ENCODE measurements at places on chromosomes 16 and 17.

DNA sequence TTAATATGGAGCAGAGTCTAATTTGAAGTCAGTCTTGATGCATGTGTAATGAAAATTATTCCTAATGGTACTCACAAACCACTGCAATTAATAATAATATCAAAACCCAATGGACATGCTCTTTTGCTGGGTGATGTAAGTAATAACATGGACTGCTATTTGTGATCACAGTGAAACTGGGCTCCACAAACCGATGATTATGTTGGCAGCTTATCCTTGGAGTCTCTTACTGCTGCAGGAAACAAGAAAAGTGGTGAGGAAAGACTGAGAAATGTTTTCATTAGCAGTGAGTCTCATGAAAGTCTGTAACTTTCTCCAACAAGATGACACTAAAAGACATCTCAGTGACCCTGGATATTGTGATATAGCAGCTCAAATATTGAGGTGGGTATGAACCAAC, 45.2 kb downstream of the TMEM100 start:
- DNase-seq = no peak

DNA sequence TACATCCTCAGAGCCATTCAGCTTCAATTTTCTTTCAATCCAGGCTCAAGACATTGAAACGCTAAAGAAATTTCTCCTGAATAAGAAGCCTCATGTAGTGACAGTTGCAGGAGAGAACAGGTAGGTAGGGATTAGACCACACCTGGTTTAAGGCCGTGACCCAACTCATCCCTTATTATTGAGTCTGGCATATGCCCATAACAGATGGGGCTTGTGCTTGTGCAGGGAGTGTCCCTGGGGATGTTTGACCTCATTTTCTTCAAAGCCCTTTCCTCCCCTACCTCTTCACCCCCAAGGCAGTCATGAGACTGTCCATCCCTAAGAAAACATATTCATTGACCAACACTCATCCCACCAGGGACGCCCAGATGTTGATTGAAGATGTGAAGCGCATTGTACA, 24.3 kb downstream of the SUPT6H start:
- DNase-seq = no peak

GRCh38 chr16:66888647-66889615, 8.6 kb downstream of the PDP2 start:
- DNase-seq = no peak

DNA sequence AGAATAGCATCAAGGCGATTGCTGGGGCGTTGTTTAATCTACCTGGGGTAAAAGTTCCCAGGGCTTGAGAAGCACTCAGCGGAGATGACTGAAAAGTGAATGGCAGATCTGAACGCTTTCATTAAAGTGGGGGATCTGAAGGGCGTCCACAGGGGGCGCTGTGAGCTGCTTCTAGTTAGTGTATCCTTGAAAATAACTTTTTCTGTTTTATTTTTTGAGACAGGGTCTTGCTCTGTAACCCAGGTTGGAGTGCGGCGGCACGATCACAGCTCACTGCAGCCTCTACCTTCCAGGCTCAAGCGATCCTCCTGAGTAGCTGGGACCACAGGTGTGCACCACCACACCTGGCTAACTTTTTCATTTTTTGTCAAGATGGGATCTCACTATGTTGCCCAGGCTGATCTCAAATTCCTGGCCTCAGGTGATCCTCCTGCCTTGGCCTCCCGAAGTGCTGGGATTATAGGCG, 360.4 kb downstream of the SEC14L1 start:
- no peak for DNase-seq

DNA sequence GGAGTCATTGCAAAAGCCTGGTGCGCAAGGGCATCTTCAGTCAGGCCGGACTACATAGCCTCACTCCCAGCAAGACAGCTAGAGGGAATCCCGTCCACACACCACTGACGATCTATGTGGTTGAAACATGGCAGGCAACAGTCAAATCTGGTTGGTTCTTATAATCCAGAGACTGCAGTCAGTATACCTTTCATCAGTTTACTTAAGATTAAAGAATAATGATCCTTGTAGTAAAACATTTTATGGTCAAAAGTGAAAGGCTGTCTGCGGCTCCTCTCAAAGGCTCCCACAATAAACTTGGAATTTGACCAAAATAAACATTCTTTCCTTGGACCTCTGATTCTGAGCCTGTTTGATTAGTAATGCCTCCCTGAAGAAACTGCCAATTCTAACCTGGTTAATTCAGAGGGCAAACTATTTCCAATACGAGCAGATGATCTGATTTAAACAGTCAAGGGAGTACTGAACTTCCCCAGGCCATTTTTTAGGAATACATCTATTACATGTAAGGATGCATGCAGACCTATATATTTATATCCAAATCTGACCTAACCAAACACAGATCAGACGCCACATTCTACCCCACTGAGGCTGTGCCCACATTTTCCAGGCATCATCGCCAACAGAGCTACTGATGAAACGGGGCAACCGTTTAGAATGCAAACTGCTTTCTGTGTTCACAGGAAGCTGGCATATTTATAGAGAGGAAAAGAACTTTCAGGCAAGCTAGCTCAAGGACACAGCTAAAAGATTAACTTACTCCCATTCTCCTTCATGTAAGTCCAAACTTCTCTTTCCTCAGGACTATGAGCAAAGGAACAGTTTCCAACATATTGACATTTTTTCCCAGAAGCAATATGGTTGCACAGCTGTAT, 15.3 kb upstream of the TXNDC11 start:
- no peak for DNase-seq

DNA sequence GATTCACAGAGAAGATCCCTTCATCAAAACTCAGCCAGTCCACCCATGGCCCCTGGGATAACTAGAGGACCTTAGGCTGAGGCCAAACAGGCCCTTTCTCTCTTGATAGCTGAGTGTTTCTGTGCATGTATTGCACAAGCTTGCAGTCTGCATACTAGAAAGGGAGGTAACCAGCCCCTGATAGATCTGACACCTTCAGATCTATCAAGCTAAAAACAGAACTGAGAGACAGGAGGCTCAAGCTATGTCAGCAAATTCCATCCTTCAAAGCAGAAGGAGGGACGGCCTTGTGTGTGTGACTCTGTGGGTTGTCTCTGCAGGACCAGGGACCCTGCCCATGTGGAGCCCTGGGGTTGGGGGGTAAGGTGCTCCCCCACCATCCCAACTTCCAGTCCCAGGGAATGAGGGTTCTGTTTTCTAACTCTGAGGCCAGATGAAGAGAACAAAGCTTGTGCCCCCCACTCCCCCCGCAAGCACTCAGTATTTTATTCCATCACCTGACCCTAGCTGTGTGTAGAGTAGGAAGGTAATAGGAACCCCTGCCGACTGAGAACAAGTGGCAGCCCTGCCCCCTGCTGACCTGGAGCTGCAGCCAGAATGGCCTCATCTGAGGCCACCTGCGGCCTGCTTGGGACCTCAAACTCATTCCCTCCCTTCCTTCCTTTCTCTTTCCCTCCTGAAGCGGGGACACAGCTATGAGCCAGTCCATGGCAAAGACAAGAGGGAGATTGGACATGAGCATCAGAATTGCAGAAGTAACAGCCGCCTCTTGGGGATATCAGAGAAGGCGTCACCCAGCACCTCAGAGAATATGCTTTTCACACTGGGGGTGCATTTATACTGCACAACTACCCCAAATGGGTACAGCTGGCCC, 63.8 kb downstream of the SMPD3 start:
- no peak for DNase-seq

- no peak for DNase-seq
These were observed 25.0 kb downstream of the HOXB1 start for GRCh38 chr17:48505788-48506187.

- DNase-seq = no peak
These were observed 29.6 kb upstream of the FOXK2 start for GRCh38 chr17:82489851-82490511.

DNA sequence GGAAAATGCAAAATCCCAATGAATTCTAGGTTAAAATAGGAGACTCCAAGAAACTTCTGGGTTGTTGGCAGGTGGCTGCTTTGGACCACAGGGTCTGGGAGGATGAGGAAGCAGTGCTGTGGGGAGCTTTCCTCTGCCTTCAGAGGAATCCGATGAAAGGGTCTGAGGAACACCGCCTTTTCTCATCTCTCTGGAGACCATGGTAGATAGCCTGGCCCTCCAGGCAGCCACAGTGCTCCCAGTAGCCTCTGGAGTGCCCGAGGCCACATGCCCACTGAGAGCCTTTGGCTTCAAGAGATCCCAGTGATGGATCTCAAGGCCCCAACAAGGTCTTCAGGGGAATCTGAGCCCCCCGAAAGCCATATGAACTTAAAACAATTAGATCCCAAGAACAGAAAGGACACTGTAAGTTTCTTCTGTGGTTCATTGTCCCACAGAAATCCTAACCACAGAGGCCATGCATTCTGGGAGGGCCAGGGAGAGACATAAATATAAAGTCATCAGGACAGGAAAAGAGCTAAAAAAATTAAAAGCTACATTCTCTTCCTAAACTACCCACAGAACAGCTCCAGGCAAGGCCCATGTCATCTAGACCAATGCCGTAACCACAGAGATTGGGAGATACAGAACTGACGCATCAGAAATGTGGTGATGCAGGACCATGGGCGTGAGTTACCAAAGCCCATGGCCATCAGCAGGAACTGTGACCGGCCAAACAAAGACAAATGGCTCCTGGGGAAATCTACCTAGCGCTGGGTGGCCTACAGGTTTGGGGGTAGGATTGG, 24.3 kb downstream of the TK2 start:
- no peak for DNase-seq

DNA sequence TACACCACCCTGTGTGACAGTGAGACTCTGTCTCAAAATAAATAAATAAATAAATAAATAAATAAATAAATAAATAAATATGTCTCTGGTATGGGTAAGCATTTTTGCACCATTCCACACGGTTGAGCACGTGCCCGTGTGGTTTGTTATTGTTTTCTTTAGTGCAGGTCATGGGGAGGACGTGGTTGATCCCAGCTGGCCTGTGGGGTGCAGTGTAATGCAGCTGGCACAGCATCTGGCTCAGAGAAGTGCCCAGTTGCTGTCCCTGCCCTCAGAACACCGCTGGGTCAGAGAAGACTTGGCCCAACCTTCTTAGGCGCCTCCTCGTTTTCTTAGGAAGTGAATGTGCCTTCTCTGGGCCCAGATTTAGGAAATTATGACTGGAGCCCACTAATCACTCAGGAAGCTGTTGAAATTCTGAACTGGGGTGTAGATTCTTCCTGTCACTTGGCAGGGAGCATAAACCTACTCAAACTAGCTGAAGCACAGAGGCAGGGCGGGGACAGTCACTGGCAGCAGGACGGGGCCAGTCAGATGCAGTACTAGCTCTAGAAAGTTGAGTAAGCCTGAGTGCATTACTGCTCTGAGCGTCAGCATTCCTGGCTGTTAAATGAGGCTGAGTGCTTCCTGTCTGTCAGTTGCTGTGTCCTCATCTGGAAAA, 85.9 kb downstream of the SNX29 start:
- DNase-seq = no peak

- DNase-seq = no peak
These were observed 69.2 kb downstream of the TANC2 start for GRCh38 chr17:63035271-63035670.

GRCh38 chr16:88507231-88507743, 54.2 kb downstream of the ZFPM1 start:
- DNase-seq = no peak

- no peak for DNase-seq
These were observed 12.7 kb downstream of the SPNS2 start for GRCh38 chr17:4511199-4511932.

GRCh38 chr16:84628226-84628731, 10.4 kb upstream of the COTL1 start:
- DNase-seq = no peak

DNA sequence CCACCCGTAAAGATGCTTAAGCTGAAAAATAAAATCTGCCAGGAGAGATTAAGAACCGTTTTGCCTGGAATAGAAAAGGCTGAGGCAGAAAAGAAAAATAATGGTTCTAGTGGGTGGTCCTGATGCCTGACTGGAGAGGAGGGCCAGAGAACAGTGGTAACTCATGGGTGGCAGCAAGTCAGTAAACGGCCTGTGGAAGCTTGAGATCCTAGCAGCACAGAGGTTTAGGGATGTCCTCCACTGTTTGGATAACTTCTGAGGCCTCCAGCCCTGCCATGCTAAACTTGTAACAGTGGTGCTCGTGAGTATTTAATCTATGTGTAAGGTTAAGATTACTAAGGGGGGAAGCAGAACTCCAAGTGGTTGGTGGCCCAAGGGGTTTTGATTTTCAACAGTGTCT, 21.2 kb upstream of the PHAF1 start:
- no peak for DNase-seq
